CD4-positive, alpha-beta T cell treated with Interleukin-10 for 1 hour (primary cell): ENCODE measurements at places on chromosomes 13 and 19.
A peak's percentile ranks its signal among the peaks of the same experiment; 100 is the strongest.

- no peak for DNase-seq
Observed at GRCh38 chr19:18153556-18154134, 682 bp downstream of the PIK3R2 start.

- DNase-seq = no peak
Observed at GRCh38 chr13:43362556-43362955, 339.2 kb downstream of the DNAJC15 start.

- no peak for DNase-seq
Observed at GRCh38 chr19:18646535-18647370, 9.9 kb downstream of the KLHL26 start.

DNA sequence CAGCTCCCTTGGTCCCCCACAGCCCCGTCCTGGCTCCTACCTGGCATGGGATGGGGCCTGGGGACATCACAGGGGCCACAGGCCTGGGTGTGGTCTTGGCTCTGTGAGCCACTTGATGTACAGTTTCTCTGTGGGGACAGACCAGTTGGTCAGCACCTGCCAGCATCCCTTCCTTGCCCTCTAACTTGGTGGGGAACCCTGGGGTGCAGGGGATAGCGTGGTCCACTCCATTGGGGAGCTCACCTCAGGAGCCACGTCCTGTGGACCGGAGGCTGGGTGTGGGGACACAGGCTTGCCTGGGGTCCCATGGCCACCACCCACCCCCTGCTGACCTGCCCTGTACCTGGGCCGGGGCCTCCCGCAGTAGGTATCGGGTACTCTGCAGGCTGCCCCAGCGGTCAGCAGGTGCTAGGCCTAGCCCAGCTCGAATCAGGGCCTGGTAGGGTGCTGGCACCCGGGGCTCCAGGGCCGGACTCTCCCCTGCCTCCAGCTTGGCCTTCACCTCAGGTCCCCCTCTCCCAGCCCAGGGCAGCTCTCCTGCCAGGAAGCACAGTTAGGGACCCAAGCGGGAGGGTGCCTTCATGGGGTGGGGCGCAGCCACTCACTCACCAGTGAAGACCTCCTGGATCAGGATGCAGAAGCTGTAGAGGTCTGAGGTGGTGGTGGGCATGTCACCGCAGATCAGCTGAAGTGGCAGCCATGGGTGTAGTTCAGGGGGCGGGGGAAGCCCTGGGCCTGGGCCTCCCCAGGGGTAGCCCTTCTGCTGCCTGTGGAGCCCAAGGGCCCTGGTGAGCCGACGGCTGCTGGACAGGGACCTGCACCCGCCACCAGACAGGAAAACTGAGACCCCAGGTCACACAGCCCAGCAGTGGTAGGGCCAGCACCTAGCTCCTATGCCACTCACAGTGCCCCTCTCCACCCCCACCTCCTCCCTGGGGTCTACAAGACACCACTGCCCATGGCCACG, 14.9 kb downstream of the ARHGAP33 start:
- no peak for DNase-seq

DNA sequence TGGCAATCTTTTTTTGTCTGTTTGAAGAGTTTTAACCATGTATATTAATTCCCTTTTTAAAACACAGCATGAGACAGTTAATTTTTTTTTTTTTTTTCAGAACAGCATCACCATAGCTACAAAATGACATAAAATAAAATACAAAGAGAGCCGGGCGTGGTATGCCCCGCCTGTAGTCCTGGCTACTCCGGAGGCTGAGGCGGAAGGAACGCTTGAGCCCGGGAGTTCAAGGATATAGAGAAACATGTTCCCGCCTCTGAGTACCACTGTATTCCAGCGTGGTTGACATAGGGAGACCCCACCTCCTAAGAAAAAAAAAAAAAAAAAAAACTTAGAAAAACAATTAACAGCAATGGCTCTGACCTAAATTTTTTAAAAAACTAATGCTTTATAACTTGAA, 10.0 kb upstream of the INSR start:
- no peak for DNase-seq

DNA sequence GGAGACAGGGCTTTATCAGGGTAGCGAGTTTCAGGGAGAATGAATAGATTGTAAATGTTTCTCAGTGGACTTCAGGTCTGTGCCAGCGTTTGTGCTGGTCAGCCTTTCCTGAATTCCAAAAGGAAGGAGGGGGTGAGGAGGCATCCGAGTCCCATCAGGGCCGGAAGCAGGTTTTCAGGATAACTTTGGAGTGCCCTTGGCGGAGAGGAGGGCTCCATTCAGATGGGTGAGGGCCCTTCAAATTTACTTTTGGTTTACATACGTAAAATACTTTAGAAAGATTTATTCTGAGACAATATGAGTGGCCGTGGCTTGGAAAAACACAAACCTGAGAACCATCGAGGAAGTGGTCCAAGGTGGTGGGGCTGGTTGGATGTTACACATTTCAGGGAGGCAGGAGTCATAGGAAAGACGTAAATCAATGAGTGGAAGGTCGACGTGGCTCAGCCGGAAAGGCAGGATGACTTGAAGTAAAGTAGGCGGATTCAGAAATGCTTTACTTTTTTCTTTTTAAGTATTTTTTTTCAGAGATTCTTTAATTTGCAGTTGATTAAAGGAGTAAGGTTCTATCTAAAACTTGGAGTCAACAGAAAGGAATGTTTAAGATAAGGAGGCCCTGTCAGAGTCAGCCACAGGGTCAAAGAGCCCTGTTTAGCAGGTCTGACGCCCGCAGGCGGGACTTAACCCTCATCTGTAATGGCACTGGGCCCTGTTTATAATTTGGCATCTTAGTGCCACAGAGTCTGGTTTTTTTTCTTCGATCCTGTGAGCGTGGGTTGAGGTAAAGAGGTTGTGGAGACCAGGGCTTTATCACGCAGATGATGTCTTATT, 32.8 kb downstream of the ATP11A start:
- DNase-seq = no peak

- no peak for DNase-seq
Observed at GRCh38 chr13:109644069-109644750, 142.2 kb downstream of the IRS2 start.

- no peak for DNase-seq
Observed at GRCh38 chr13:106499896-106500295, 35.6 kb downstream of the EFNB2 start.

DNA sequence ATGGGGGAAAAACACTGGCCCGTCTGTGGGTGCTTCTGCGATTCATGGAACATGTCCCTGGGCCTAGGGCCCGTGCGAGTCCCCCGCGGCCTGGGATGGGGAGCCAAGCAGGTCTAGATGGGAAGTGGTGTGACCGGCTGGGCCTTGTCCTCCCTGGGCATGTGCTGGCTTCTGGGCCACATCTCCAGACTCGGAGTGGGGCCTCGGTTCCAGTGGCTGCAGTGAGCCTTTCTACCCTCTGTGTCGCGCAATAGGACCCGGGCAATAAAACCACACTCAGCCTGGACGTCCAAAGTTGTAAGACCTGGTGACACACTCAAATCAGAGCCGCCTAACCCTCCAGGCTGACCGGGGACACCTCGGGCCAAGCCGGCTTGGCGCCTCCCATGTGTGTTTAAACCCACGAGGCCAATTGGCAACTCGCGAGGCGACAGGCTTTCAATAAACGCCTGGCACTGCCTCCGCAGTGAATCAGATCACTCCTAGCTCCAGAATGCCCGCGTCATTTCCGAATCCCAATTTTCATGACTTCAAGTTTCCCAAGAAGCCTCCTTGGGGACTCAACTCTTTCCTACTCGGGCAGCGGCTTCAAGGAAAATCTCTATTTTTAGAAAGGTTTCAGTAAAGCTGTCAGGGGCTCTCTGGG, 57.3 kb downstream of the KLF2 start:
- no peak for DNase-seq

DNA sequence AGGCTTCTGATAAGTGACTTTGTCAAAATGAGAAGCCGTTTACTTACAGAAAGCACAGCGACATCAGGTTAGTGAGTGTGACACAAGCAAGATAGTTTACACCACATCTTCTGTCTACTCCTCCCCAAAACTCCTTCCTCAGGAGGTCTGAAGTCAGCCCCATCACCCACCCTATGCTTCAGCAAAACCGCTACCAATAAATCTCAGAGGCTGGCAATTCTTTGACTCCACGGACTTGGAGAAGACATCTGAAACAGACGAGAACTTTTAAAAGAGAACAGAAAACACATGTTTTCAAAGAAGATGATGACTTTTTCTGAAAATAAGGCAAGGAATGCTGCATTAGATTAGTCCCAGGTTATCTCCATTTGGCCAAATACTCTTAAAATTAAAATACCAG, 261.1 kb downstream of the TBC1D4 start:
- DNase-seq = no peak

DNA sequence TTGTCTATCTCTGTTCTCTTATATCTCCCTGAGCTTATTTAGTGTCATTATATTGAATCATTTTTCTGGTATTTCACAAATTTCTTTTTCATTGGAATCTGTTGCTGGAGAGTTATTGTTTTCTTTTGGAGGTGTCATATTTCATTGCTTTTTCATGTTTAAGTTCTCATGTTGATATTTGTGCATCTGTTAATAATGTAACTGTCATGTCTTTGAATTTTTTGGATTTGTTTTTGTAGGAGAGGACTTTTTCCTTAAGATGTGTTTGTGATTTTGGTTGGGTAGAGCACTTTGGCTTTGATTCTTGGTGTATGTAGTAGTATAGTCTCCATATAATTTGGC, 64.0 kb downstream of the DNAJC3 start:
- no peak for DNase-seq

DNA sequence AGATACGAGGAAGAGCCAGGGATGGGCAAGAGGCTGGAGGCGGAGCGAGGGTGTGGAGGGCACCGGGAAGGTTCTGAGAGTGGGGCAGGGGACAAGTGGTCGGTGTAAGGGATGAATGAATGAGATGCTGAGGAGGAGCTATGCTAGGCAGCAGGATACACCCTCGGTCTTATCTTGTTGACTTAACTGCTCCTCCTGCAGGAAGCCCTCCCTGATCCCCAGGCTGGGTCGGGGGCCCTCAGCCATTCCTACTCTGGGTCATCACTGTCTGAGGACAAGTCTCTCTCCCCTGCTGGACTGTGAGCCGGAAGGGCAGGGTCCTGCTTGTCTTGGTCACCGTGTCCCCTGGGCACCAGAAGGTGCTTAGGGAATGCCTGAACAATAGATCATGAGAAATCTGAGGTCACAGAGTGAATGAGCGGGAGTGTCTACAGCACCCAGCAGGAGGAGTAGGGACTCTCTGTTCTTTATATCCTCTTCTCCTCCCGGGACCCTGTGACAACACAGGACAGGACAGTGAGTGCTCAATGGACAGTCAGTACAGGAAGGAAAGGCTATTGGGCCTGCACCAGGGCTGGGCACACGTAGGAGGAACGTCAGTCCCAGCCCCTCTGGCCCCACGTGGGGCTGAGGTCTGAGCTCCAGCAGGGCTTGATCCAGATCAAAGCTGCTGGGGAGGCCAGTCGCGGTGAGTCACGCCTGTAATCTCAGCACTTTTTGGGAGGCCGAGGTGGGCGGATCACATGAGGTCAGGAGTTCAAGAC, 6.5 kb downstream of the NKPD1 start:
- DNase-seq = no peak

DNA sequence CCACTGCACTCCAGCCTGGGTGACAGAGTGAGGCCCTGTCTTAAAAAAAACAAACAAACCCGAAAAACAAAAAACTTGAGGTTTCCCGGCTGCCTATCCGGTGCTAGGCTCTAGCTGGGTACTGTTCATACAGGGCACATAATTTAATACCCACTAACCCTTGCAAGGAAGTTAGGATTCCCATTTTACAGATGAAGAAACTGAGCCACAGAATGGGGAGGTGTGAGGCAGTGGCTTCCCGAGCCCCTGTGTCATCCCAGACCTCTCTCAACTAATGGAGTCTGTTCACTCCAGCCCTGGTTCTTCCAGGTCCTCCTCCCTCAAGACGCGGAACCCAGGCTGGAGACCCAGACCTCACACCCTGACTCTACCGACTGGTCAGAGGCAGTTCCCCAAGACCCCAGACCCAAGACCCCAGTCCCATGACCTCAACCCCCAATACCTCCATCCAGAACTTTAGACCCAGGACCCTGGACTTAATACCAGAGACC, 576 bp downstream of the APBA3 start:
- DNase-seq = peak; percentile 59

DNA sequence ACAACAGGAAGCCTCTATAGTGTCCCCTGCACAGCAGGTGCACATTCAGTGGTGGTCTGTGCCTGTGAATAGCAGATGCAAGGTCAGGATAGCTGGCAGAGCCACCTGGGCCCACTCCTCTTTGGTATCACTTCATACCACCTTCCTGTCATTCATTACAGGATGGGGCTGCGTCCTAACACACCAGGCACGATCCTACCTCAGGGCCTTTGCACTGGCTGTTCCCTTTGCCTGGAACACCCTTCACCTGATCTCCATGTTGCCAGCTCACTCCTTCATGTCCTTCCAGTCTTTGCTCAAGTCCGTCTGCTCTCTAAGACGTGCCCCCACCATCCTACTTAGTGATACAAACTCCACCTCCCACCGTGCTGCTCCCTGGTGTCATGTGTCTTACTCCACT, 4.6 kb upstream of the LPAR2 start:
- DNase-seq = no peak

DNA sequence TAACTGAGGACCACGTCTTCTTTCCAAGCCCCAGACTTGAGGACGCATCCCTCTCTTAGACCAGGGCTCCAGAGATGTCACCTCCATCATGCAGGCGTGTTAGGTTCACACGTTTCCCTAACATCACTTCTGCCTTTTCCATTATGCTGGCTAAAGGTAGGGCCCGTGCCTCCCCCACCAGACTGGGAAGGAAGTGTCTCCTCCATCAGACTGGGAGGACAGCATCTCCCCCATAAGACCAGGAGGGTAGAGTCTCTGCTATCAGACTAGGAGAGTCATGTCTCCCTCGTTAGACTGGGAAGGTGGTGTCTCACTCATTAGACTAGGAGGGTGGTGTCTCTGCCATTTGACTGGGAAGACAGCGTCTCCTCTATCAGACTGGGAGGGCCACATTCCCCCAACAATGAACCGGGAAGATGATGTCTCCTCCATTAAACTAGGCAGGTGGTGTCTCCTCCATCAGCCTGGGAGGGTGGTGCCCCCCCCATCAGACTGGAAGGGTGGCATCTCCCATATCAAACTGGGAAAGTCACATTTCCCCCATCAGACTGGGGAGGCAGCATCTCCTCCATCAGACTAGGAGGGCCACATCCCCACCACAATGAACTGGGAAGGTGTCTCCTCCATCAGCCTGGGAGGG, 18.1 kb upstream of the SPC24 start:
- DNase-seq = no peak

GRCh38 chr19:42176990-42177685, 40.3 kb downstream of the DEDD2 start:
- DNase-seq = peak; percentile 80

GRCh38 chr19:52200044-52200443, 10.2 kb downstream of the PPP2R1A start:
- no peak for DNase-seq

- DNase-seq = no peak
Observed at GRCh38 chr13:98239162-98240076, 62.4 kb upstream of the RNF113B start.

- no peak for DNase-seq
Observed at GRCh38 chr13:41700790-41701310, 243.5 kb downstream of the RGCC start.

GRCh38 chr19:18340990-18341868, 831 bp downstream of the PGPEP1 start:
- DNase-seq = peak; percentile 67

- no peak for DNase-seq
Observed at GRCh38 chr19:13149628-13150186, 468 bp downstream of the STX10 start.

- DNase-seq = no peak
Observed at GRCh38 chr13:49664606-49665005, 26.7 kb downstream of the EBPL start.
